ENCODE measurements at places on chromosomes 3 and 15.
A peak's percentile ranks its signal among the peaks of the same experiment; 100 is the strongest.

- DNase-seq = no peak
Measured at GRCh38 chr15:88745696-88746095, 57.5 kb upstream of the ACAN start.

GRCh38 chr3:180680097-180680430, 775 bp upstream of the CCDC39 start:
- peak; percentile 4 for DNase-seq

DNA sequence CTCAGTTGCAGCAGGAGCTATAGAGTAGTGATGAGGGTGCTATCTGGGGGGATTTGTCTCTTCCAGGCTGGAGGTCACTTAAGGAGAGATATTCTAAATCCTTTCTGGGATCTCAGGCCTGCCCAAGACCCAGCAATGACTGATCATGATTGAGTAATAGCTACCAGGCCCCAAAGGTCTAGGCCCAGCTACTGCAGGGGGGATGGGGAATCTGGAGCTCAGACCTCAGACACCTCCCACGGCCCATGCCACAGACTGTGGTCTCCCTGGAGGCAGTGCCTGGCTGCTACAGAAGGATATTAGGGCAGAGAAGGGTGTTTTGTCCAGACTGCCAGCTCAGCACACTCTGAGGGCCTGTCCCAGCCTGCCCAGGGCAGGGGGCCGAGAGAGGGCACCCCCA, 6.9 kb downstream of the SLC38A3 start:
- DNase-seq = no peak

- DNase-seq = no peak
Measured at GRCh38 chr3:95474338-95474737, 1340.1 kb upstream of the EPHA6 start.

DNA sequence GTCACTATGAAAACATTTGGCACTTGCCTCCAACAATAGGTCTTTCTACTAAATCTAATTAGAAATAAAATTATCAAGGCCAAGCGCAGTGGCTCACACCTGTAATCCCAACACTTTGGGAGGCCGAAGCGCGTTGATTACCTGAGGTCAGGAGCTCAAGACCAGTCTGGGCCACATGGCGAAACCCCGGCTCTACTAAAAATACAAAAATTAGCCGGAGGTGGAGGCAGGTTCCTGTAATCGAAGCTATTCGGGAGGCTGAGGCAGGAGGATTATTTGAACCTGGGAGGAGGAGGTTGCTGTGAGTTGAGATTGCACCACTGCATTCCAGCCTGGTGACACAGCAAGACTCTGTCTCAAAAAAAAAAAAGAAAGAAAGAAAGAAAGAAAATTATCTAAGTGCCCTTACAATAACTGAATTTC, 1.6 kb upstream of the PLD1 start:
- no peak for DNase-seq

DNA sequence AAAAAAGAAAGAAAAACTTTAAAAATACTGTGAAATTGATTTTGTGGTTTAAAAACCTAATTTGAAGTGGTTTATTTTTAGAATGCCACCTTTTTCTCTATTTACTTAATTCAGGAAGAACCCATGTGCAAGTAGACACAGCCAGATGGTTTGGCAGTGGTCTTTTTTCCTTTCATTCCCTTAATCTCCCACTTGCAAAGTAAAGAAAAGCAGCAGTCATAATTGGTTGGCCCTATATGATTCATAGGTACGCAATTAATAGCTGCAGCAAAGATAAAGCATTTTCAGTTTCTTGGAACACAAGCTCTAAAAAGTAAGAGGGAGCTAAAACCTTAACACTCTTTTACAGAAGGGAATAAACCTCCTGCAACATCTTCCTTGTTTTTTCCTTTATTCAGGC, 115.3 kb downstream of the MECOM start:
- DNase-seq = no peak
